SK-N-MC (cell line): ENCODE measurements at places on chromosomes 16 and 17.

- no peak for DNase-seq
Observed at GRCh38 chr16:69865701-69866100, 85.4 kb upstream of the CLEC18A start.

DNA sequence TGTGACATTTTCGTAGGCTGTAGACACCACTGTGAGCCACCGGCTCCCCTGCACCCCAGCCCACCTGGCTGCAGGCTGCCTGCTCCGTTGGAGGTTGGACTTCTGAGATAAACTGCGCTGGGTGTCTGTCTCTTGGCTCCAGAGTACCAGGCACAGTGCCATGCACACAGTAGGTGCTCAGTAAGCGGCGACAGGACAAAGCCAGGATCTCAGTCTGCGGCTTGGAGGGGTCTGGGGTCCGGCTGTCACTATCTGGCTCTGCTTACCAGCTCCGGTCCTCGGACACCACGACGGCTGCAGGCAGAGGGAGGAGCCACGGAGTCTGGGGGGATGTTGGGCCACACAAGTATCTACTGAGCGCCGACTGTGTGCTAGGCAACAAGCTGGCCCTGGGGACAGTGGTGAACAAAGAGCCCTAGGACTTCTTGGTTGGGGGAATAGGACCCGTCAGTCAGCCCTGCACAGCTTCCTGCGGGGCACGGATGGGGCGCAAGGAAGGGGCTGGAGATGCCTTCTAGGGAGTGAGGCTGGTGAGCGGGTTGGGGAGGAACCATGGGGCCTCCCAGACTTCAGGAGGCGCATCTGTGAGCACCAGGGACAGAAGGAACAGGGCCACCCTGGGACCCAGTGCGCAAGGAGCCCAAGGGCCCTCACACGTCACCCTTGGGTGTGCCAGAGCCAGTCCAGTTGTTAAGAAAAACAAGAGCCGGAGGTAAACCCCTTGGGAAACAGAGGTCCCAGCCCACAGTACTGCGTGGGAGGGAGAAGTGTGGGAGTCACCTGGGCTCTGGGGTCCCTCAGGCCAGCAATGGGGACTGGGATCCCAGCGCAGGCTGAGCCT is 17.3 kb downstream of the JPH3 start:
- DNase-seq = no peak

GRCh38 chr16:84739349-84740124 is 39.7 kb downstream of the USP10 start:
- DNase-seq = no peak

DNA sequence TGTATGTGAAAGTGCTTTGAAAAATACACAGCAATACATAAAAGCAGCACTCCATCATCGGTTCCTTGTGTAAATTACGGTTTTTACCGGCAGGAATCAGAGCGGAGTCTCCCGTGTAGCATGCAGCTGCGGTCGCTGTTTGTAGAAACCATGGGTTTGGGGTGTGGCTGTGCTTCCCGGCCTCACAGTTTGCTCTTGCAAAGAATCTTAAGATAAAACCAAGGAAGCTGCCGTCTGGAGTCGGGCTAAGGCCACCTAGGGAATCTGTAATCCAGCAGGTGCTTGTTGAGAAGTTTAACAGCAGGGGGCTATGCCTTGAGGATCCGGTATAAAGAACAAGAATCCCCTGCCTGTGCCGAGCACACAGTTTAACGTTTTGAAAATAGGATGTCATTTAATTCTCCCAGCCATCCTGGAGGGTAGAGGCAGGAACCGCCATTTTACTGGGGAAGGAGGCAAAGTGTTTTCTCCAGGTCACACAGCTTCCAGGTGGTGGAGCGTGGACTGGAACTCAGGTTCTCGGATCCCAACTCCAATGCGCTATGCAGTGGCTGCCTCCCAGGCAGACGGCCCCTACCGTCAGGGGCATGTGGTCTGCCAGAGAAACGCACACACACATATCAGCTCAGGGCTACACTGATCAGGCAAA is 6.0 kb upstream of the TLCD3A start:
- DNase-seq = no peak

DNA sequence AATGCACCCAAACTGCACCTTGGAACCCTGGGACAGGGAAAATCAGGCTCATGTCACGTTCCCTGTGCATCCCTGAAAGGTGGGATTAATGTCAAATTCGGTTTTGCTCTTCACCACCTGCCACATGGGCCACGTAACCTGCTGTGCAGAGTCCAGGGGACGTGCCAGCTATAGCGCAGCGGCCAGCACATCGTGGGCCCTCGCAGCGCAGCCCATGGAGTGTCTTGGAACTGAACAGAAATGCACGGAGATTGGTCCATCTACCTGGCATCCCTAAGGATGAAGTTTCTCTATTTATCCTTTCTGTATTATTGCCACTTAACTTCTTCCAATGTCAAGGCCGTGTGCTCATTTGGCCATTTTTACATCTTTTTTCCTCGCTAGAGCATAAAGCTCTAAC is 68.1 kb upstream of the TRAP1 start:
- DNase-seq = no peak

DNA sequence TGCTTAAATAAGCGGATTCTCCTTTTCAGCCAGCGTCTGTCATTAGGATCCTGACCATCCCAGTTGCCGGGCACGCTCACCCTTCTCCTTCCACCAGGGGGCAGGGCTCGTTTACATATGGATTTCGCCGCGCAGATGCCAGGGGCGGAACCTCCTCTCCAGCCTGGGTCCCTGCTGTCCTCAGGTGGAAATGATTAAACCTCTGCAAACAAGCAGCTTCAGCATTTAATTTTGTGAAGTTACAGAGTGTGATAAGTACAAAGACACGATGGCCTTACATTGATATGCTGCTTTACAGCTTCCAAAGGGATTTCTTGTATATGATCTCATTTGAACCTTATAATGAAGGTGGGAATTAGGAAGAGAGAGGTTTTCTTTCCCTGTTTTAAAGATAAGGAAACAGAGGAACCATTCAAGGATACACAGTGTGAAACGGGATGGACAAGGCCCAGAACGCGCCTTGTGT is 3.9 kb upstream of the KRT28 start:
- DNase-seq = peak; percentile 77

DNA sequence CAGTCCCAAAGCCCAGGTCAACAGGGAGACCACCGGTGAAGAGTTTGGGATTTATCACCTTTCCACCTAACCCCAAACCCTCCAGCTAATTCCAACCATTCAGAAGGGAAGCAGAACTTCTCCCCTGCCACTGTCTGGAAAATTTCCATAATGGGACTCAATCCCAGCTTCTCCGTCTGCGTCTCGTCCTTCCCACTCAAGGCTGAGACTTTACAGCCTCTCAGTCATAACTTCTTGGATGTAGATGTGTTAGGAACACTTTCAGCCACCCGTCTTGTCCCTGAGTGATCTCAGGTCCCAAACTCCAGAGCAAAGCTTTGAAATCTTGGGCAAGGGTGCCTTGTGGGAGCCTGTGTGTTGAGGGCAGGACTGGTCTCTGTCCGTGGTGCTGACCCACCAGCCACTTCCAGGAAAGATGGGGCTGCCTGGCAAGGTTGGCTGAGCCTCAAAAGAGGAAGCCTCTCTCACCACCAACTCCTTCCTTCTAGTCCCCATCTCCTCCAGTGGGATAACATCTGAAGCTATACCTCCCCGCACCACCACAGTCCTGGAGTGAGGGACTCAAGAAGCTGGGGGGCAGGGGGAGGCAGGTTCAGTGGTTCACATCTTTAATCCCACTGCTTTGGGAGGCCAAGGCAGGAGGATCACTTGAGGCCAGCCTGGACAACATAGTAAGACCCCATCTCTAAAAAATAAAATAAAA is 9.3 kb downstream of the GAS2L2 start:
- no peak for DNase-seq

DNA sequence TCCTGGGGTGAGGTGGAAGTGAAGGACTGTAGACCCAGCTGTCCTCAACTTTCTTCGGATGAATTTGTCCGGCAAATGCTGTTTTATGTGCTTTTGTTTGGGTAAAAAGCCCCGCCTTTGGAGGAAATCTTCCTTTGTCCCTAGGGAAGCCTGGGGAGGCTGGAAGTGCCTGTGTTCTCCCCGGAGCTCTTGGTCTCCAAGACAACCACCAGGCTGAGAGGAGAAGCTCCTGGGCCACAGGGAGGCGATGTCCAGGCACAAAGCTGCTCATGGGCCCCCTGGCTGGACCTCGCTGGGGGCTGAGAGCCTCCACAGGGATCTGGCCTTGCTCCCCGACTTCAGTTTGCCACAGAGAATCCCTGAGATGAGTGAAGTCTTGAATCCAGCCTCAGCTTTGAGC is 293.1 kb upstream of the N4BP1 start:
- no peak for DNase-seq

GRCh38 chr17:80872501-80873306 is 118.9 kb upstream of the CHMP6 start:
- DNase-seq = no peak
